ENCODE measurements at places on chromosomes 2 and 18.

- DNase-seq: no peak
Observed at GRCh38 chr2:203175371-203175770, 63.4 kb upstream of the CYP20A1 start.

DNA sequence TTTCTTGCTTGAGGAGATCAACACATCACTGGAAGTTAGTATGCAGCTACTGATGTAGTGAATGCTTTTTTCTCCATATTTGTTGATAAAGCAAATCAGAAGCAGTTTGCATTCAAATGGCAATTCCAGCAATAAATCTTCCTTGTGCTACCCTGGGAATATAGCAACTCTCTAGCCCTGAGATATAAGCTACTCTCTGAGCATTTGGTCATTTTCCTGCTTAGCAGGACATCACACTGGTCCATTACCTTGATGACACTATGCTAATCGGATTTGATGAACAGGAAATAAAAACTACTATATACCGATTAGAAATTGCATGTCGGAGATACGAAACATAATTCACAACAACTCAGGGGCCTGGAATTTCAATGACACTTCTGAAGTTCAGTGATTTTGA, 152.7 kb downstream of the CBLN2 start:
- DNase-seq: no peak

DNA sequence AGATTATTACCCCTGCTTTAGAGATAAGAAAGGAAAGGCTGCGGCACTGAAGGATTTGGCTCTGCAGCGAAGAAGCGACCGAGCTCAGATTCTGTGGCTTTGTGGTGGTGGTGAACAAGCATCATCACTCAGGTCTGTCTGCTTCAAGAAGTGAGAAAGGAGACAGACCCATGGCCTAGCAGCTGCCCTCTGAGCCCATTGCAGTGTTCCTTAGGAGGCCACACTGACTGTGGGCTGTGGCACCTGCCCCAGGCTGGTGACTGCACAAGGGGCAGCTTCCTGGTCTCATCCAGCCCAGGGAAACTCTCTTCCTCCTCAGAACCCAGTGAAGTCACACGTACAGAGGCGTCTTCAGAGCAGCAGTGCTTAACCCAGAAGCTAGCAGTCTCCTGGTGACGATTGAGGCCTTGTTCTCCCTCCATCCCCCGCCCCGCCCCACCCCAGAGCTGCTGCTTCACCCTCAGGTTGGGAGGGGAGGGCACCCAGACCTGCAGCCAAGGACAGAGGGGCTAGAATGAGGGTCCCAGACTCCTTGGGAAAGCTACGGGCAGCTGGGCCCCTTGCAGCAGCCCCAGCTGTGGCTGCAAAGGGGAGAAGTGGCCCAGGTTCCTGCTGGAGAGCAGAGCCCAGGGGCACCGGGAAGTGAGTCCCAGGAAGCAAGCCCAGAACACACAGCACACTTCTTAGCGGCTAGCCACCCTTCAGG, 22.2 kb downstream of the BIN1 start:
- no peak for DNase-seq

DNA sequence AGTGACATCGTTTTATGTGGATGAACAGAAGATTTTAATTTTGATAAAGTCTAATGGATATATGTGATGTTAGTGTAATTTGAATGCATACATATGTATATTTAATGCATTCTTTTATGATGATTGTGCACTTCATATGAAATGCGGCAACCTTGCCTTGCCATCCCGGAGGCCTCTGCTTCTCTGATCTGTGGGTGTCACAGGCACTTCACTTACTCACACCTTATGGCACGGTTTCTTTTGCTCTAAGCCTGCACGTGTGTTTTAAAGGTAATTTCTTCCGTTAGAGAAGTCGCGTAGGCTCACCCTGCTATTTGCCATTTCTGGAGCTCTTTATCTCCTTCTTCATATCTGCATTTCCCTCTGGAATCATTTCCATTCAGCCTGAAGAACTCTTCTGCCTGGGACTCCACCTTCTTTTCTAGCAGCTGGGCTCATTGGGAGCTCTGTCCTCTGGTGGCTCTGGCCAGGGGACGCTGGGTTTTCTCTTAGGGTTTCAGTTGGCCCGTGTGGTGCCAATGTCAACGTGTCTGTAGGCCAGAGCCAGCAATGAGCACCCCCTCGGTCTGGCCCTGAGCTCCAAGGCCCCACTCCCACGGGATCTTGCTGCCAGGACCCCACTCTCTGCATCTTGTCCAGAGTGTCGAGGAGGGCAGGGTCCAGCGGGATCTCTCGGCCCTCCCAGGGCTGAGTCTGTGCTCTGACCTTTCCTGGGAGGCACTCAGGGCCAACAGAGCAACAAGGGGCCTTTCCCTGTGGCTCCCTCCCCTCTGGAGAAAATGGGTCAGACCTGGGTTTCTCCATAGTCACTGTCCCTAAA, 97.3 kb downstream of the RTP5 start:
- DNase-seq: no peak

- no peak for DNase-seq
Observed at GRCh38 chr2:191280834-191281756, 35.9 kb downstream of the MYO1B start.

GRCh38 chr2:129366263-129366662, 613.2 kb upstream of the RAB6C start:
- no peak for DNase-seq

- no peak for DNase-seq
Observed at GRCh38 chr2:74884866-74885265, 50.9 kb downstream of the HK2 start.

Data from stimulated activated CD8-positive, alpha-beta memory T cell treated with anti-CD3 and anti-CD28 coated beads, Interleukin-4, amount 100 ng/mL, for 1 hour (primary cell).